ENCODE measurements at places on chromosomes 12 and 14. TPM values are rescaled to one million over a fixed set of nuclear protein-coding genes. Genes with fewer than 3 reads are reported as not detected.
A peak's percentile ranks its signal among the peaks of the same experiment; 100 is the strongest.

KRT3 gene
- not detected for polyA plus RNA-seq

MAP3K9 gene
- polyA plus RNA-seq = 0.17 TPM

NELL2 gene
- 0.26 TPM for polyA plus RNA-seq

TMEM253 gene
- polyA plus RNA-seq = not detected

CMA1 gene
- polyA plus RNA-seq = not detected

SYNE3 gene
- 3.1 TPM for polyA plus RNA-seq

MYH6 gene
- not detected for polyA plus RNA-seq

PROX2 gene
- not detected for polyA plus RNA-seq

DNA sequence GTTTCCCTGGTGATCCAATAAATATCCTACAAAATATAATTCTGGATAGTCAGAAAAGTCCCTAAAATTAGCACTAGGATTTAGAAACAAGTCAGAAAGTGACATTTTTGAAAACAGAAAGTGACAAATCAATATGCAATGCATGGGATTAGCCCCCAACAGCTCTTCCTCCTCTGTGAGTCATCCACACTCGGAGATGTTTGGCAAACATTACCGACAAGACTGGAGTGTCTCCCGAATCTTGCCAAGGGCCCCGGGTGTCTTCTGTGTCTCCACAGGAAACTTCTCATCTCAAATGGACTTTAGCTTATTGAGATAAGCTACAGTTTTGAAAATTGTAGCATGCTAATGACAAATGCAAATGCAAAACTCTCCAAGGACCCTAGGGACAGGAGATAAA lies 398.9 kb upstream of the CCDC196 start:
- H3K27ac ChIP-seq = no peak overlapping the region
- no peak overlapping the region for H3K4me3 ChIP-seq
- no peaks in the 10 kb centered on the region for H3K27me3 ChIP-seq
- H3K4me1 ChIP-seq = no peaks in the 10 kb centered on the region
- no peaks in the 10 kb centered on the region for H3K36me3 ChIP-seq
- no peak for DNase-seq

DNA sequence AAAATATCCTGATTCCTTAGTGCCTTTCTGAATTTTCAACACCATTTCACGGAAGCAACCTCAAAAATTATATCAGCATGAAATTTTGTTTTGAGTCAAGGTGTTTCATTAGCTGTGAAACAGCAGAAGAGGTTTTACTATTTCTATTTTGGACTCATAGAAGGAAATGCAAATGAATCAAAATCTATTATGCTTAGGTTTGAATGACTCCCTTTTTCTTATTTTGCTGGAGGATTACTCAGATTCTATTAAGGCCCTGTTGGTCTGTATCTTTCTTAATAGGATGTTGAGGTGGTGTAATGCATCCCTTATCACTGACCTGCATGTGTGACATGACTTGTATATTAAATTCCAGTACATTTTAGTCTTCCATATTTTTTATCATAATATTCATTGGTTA lies 165.8 kb downstream of the TMTC2 start:
- no peak overlapping the region for H3K4me3 ChIP-seq
- no peak overlapping the region for H3K27ac ChIP-seq
- H3K36me3 ChIP-seq = no peaks in the 10 kb centered on the region
- no peak for DNase-seq
- H3K4me1 ChIP-seq = no peaks in the 10 kb centered on the region
- no peaks in the 10 kb centered on the region for H3K27me3 ChIP-seq

DNA sequence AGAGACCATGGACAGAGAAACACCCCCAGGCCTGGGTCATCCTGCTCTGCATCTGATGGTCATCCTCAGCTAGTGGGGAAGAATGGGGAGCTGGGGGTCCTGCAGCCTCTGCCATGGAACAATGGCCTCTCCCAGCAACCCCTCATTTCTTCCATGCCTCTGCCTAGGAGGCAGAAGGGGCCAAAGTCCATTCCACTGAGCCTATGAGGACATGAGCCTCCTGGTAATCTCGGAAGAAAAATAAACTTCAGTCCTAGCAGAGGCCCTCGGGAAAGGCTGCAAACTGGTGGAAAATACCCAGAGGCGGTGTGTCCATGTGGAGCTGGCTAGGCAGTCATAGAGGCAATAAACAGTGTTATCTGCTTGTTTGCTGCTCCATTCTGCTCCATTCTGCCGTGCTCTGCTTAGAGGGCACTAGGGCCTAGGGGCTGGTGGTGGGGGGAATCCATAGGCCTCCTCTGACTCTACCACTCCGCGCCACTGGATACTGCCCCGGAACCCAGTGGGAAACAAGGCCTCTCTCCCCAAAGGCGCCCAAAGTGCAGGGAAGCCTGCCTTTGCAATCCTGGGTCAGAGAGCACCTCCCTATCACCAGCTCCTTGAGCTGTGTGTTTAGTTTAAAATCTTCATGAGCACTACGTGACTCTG lies 4.5 kb downstream of the PGF start:
- DNase-seq = peak; percentile 48
- H3K27me3 ChIP-seq = peaks cover 8% of the 10 kb centered on the region
- H3K4me1 ChIP-seq = peaks cover 13% of the 10 kb centered on the region
- H3K27ac ChIP-seq = peak overlapping the region; percentile 7

GRCh38 chr12:31471051-31471450 lies 119.9 kb downstream of the DENND5B start:
- no peak overlapping the region for H3K27ac ChIP-seq
- no peak for DNase-seq
- peaks cover 2% of the 10 kb centered on the region for H3K4me1 ChIP-seq
- no peak overlapping the region for H3K4me3 ChIP-seq

GRCh38 chr14:39492267-39492666 lies 60.0 kb upstream of the FBXO33 start:
- H3K4me3 ChIP-seq = no peak overlapping the region
- no peaks in the 10 kb centered on the region for H3K27me3 ChIP-seq
- H3K36me3 ChIP-seq = no peaks in the 10 kb centered on the region
- no peak overlapping the region for H3K27ac ChIP-seq
- peak; percentile 91 for DNase-seq
- H3K4me1 ChIP-seq = peaks cover 3% of the 10 kb centered on the region

GRCh38 chr14:95173518-95173917 lies 16.2 kb upstream of the DICER1 start:
- no peaks in the 10 kb centered on the region for H3K4me1 ChIP-seq
- H3K27ac ChIP-seq = no peak overlapping the region
- DNase-seq = no peak
- no peaks in the 10 kb centered on the region for H3K36me3 ChIP-seq
- no peaks in the 10 kb centered on the region for H3K27me3 ChIP-seq

DNA sequence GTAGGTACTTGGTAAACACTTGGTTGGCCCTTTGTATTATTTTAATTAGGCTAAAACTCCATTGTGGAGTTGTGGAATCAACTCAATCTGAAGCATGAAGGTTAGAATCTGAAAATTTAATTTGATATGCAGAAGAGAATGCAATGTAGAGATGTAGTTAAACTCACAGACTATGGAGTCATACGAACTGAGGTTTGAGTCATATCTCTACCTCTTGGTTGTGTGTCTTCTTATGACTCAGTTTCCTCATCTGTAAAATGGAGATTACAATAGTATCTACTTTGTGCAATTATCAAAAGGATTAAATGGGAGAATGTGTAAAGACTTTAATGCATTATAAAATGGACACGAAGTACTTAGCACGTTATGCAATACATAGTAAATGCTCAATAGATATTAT lies 146.0 kb upstream of the IFNG-AS1 start:
- no peaks in the 10 kb centered on the region for H3K4me1 ChIP-seq
- H3K27me3 ChIP-seq = no peaks in the 10 kb centered on the region
- no peak for DNase-seq
- no peaks in the 10 kb centered on the region for H3K36me3 ChIP-seq
- no peak overlapping the region for H3K27ac ChIP-seq

DNA sequence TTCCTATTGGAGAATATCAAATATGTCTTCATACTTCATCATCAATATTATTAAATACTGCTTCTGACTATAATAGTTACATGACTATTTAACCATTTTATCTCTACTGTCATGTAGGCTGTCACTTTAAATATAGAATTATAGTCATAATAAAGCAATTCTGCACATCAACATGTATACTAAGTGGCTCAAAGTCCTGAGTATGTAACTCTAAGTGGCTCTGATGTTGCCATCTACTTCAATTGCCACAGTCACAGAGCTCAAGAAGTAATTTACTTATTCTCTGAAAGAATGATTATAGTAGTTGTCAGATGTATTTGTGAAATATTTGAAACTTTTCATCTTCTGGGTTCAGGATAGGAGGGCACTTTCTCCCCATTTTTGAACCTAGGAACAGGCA lies 202.3 kb downstream of the KITLG start:
- no peak for DNase-seq
- no peaks in the 10 kb centered on the region for H3K27me3 ChIP-seq
- no peak overlapping the region for H3K4me3 ChIP-seq
- H3K27ac ChIP-seq = no peak overlapping the region
- H3K4me1 ChIP-seq = no peaks in the 10 kb centered on the region
- H3K36me3 ChIP-seq = no peaks in the 10 kb centered on the region

GRCh38 chr14:89419973-89420482 lies 3.0 kb upstream of the FOXN3 start:
- H3K4me1 ChIP-seq = peaks cover 14% of the 10 kb centered on the region
- 0 out of 2 replicates have a peak, but pooled peaks cover 2% of the 10 kb centered on the region for H3K36me3 ChIP-seq
- H3K4me3 ChIP-seq = no peak overlapping the region
- no peaks in the 10 kb centered on the region for H3K27me3 ChIP-seq

DNA sequence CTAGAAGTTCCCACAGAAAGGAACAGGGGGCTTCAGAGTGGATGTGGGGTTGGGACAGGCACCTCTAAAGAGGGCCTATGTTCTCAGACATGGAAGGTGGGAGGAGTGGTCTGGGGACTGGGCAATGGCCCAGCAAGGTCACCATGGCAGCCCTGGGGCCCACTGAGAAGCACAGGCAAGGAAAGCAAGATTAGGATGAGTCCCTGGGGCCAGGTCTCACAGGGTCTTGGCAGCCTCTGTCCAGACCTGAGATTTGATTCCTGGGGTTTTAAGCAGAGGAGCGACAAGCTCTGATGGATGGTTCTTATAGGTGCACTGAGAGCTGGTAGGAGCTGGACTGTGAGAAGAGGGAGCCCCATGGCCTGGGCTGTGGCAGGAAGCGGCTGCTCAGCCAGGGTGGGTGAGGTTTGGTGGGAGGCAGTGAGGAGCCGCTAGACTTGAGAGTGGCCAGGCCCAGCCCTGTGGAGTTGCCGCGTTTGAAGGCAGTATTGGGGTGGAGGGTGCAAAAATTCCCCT lies 44.0 kb downstream of the DLK1 start:
- H3K4me1 ChIP-seq = peaks cover 4% of the 10 kb centered on the region
- no peak overlapping the region for H3K27ac ChIP-seq
- H3K36me3 ChIP-seq = no peaks in the 10 kb centered on the region
- H3K4me3 ChIP-seq = no peak overlapping the region
- peaks cover 43% of the 10 kb centered on the region for H3K27me3 ChIP-seq

DNA sequence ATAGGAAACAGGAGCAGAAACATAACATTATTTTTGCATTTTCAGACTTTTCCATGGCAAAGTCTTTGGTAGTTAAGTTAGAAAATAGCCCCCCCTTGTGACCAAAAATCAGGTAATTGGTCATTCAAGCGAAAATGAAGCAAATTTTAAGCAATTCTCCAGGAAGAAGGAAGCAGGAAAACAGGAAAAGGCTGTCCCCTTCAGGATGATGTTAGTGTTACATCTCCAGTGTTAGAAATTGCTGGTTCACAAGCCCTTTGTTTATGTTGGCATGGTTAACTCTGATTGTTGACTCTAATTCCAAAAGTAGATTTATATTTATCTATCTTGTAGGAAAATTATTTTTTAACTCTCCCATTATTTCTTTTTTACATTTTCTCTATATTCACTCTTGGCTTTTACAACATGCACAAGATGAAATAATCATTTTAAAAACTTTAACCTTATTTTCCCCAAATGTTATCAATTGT lies 18.8 kb upstream of the GAS2L3 start:
- H3K36me3 ChIP-seq = no peaks in the 10 kb centered on the region
- H3K4me1 ChIP-seq = 0 out of 2 replicates have a peak, but pooled peaks cover 2% of the 10 kb centered on the region
- H3K27me3 ChIP-seq = no peaks in the 10 kb centered on the region
- DNase-seq = peak; percentile 90
- no peak overlapping the region for H3K27ac ChIP-seq

DNA sequence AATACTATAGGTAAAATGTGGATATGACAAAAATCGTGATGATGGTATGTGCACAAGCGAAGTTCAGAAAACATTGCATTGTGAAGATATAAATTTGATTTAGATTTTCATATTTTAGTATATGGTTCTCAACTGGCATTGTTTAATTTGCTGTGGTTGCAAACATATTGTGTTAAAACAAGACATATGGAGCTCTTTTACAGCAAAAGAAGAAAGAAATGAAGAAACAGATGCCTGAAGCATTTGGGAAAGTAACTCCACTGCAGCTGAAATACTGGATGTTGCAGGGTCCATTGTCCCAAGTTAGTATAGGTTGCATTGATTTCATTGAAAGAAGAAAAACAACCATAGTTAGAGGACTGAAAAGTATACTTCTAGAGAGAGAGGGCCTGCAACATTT lies 185.8 kb upstream of the SSTR1 start:
- H3K27ac ChIP-seq = no peak overlapping the region
- H3K4me3 ChIP-seq = no peak overlapping the region
- H3K4me1 ChIP-seq = no peaks in the 10 kb centered on the region
- no peaks in the 10 kb centered on the region for H3K27me3 ChIP-seq
- no peak for DNase-seq

GRCh38 chr12:88529531-88530488 lies 50.5 kb downstream of the KITLG start:
- no peak for DNase-seq
- no peaks in the 10 kb centered on the region for H3K4me1 ChIP-seq
- no peaks in the 10 kb centered on the region for H3K27me3 ChIP-seq
- no peak overlapping the region for H3K4me3 ChIP-seq

GRCh38 chr14:102206918-102207317 lies 67.2 kb downstream of the WDR20 start:
- H3K27me3 ChIP-seq = no peaks in the 10 kb centered on the region
- peaks cover 31% of the 10 kb centered on the region for H3K36me3 ChIP-seq
- no peak overlapping the region for H3K4me3 ChIP-seq
- H3K27ac ChIP-seq = no peak overlapping the region

DNA sequence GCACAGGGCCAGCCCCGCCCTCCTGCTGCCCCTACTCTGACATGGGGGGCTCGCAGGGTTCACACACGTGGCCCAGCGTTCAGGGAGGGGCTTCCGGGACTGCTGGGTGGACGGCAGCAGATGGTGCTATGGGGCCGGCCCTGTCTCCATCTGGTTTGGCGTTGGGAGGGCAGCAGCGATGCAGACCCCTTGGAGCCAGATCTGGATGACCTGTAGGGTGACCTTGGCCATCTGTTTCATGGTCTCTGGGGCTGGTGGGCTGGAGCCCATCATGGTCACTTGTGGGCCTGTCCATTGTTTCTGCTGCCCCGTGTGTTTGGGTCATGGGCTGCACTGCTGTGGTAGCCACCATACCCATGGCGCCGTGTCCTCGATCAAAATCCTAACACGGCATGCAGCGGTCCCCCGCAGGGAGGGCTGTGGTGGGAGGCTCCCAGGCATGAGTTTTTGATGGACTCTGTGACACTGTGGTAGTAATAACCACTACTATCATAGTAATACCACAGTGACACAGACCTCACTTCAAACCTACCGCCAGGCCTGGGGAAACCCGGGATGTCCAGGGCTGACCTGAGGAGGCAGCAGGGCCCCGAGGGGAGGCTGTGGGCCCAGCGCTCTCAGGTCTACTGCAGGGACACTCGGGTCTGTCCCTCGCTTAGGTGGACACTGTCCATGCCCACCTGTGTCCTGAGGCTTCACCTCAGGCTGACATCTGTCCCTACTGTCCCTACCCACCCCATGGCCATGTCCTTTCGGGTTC lies 359.4 kb downstream of the TMEM121 start:
- DNase-seq = no peak
- no peak overlapping the region for H3K27ac ChIP-seq

Measured in IMR-90 (cell line).